ENCODE measurements at places on chromosomes 11 and 22.

- DNase-seq: no peak
These were observed 20.0 kb upstream of the ZBTB16 start for GRCh38 chr11:114039551-114039950.

- DNase-seq: no peak
These were observed 93.2 kb upstream of the TP53I11 start for GRCh38 chr11:45043755-45044475.

GRCh38 chr22:19802894-19803735 lies 42.5 kb downstream of the TBX1 start:
- no peak for DNase-seq

- no peak for DNase-seq
These were observed 1176.4 kb upstream of the RAG2 start for GRCh38 chr11:37774441-37774840.

- no peak for DNase-seq
These were observed 198.5 kb downstream of the BLID start for GRCh38 chr11:121917482-121917881.

- DNase-seq: no peak
These were observed 10.0 kb upstream of the CD5 start for GRCh38 chr11:61092280-61092766.

GRCh38 chr22:30357650-30358215 lies 926 bp downstream of the CCDC157 start:
- DNase-seq: no peak

- no peak for DNase-seq
These were observed 114.6 kb upstream of the THY1 start for GRCh38 chr11:119537306-119538253.

DNA sequence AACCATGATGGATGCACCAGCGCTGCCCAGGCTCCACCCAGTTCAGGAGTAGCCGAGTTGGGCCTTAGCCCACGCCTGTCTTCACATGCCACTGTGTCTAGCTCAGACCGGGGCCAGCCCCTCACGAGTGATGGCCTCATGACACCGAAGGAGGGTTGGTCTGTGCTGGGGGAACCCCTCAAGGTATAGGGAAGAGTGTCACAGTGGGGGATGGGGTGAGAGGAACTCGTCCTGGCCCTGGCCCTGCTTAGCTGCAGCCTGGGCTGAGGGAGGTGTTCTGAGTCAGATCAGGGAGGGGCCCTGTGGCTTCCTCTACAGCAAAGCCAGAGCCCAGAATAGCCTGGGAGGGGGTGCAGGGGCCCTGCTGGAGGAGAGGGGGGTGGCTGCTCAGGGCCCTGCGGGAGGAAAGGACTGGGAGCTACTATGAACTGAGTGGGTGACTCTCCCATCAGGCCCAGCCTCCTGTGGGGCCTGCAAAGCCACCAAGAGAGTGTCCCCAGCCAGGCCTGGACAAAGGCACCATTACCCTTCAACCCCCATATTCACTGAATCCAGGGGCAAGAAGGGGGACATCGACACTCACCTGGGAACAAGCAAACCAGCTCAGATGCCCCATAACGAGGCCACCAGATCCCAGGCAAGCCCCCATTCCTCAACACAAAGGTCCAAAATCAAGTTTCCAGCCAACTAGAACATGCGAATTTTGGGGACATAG lies 41.2 kb downstream of the IGLL5 start:
- no peak for DNase-seq

DNA sequence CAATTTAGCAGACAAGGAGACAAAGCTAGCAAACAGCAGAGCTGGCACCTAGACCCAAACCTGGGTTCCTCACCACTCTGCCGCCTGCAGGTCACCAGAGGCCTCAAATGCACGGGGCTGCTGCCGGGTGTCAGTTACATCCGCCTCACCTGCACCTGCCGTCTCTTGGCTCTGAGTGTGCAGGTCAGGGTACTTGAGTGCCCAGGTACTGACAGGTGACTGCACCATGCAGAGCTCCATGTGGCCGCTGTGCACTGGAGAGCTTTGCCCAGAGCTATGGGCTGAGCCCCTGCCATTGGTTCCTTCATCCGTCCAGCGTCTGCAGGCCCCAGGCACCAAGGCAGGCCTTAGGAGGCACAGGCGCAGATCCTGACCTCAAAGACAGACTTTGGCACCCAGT lies 35.0 kb downstream of the PDGFB start:
- peak; percentile 88 for DNase-seq

Measured in NCI-H774 (cell line).